ENCODE measurements at places on chromosomes 11 and 22.

GRCh38 chr11:95085117-95085816 lies 4.4 kb upstream of the ENDOD1 start:
- DNase-seq = no peak

DNA sequence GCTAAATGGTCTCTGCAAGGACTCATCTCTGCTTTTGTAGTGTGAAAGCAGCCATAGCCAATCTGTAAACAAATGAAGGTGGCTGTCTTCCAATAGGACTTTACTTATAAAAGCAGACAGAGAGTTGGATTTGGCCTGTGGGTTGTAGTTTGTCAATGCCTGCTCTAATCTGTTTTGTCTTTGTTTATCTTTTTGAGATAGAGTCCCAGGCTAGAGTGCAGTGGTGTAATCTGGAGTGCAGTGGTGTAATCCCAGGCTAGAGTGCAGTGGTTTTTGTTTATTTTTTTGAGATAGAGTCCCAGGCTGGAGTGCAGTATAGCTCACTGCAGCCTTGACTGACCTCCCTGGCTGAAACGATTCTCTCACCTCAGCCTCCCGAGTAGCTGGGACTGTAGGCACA lies 8.6 kb downstream of the PPP6R3 start:
- no peak for DNase-seq

- DNase-seq = no peak
These were observed 17.9 kb downstream of the ALKBH3 start for GRCh38 chr11:43898574-43898973.

- DNase-seq = no peak
These were observed 19.8 kb downstream of the FAM118A start for GRCh38 chr22:45329530-45329936.

GRCh38 chr11:1825039-1825740 lies 9.6 kb upstream of the SYT8 start:
- peak; percentile 11 for DNase-seq

Measured in RKO (cell line).